Breast epithelium (tissue), 4 donors: ENCODE measurements at places on chromosomes 5 and 9.

DNA sequence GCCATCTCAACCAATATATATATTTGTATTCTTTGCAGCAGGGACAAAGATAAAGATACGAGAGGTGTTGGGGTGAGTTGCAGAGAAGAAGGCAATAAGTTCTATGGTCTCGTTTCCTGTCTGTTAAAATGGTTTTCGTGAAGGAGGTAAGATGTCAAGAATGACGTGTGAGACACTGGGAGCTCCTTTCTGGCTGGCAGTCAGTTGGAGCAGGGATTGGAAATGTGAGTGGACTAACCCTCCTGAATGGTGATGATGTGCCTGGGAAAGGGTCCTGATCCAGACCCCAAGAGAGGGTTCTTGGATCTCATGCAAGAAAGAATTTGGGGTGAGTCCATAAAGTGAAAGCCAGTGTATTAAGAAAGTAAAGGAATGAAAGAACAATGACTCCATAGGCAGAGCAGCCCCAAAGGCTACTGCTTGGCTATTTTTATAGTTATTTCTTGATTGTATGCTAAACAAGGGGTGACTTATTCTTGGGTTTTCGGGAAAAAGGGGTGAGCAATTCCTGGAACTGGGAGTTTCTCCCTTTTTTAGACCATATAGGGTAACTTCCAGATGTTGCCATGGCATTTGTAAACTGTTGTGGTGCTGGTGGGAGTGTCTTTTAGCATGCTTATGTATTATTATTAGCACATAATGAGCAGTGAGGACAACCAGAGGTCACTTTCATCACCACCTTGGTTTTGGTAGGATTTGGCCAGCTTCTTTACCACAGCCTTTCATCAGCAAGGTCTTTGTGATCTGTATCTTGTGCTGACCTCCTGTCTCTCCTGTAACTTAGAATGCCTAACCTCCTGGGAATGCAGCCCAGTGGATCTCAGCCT is 53.7 kb downstream of the SPATA31C2 start:
- H3K36me3 ChIP-seq: no peaks in the 10 kb centered on the region
- no peak overlapping the region for H3K27ac ChIP-seq
- H3K27me3 ChIP-seq: no peaks in the 10 kb centered on the region
- no peak overlapping the region for H3K4me3 ChIP-seq

DNA sequence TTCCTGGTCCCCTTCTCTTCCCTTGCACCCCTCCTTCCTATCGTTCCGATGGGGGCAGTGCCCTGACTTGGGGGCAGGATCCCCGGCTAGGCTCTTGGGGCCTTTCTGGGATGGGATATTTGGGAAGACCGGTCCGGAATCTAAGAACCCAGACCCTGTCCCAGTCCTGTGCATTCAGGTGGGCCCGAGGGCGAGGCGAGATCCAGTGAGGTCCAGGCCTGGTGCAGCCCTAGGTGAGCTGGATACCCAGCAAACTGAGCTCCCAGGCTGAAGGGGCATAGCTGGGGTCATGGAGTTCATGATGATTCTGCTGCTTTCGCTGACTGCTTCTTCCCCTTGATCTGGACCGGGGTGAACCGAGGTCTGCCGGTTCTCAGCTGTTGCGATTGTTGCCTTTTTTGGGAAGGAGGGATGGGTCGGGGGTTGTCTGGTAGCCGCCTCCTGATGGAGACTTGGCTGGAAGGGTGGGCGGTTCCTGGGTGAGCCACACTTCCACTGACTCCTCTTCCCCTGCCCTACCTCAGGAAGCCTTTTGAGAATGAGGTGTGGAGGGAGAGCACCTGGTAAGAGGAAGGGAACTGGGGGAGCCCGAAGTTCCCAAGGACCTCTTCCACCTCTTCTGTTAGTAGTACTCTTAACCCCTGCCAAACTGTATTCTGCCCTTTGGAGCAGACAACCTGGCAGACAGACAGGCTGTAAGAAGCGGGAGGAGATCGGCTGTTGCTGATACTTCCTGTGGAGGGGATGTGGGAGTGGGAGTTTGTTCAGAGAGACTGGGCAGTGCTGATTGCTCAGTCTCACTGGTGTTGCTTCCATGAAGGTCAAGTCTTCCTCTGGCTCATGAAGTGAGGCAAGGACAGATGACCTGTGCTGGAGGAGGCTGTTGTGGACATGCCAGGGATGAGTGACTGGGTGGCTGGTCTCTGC is 1.0 kb downstream of the LRRC8A start:
- peak overlapping the region; percentile 99 for H3K27ac ChIP-seq
- H3K4me1 ChIP-seq: no peaks in the 10 kb centered on the region
- peak overlapping the region; percentile 99 for H3K4me3 ChIP-seq
- DNase-seq: no peak
- H3K27me3 ChIP-seq: no peaks in the 10 kb centered on the region

- H3K27me3 ChIP-seq: no peaks in the 10 kb centered on the region
- no peak overlapping the region for H3K27ac ChIP-seq
- no peak overlapping the region for H3K4me3 ChIP-seq
- no peaks in the 10 kb centered on the region for H3K36me3 ChIP-seq
Observed at GRCh38 chr5:1670351-1670750, 129.3 kb downstream of the MRPL36 start.

DNA sequence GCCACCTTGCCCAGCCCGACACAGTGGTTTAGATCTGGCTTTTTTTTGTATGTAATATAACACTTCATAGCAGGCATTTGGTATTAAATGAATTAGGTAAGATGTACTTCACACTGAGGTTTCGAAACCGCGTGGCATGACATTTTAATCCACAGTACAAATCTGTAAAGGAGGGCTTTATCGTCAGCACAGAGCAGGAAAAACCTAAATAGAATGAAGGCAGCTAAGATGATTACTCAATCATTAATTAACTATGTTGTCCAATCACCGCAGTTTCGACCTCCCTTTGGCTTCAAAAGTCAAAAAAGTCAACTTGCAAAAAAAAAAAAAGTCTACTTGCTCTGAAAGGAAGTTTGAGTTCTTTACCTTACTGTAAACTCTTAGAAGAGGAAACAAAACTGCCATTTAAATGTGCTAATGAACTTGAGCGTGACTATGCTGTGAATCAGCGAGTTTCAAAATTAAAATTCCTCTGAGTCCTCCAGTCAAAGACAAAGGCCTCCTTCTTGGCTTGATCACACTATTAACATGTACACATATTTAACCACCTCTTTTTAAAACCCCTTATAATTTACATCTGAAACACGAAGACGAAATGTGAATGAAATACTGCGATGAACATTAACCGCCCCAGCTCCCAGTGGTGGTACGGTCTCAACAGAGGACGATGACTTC is 698 bp upstream of the SEC24A start:
- no peaks in the 10 kb centered on the region for H3K36me3 ChIP-seq
- peak overlapping the region; percentile 98 for H3K27ac ChIP-seq
- no peaks in the 10 kb centered on the region for H3K27me3 ChIP-seq
- peak overlapping the region; percentile 92 for H3K4me3 ChIP-seq
- no peak for DNase-seq
- peaks cover 10% of the 10 kb centered on the region for H3K4me1 ChIP-seq

DNA sequence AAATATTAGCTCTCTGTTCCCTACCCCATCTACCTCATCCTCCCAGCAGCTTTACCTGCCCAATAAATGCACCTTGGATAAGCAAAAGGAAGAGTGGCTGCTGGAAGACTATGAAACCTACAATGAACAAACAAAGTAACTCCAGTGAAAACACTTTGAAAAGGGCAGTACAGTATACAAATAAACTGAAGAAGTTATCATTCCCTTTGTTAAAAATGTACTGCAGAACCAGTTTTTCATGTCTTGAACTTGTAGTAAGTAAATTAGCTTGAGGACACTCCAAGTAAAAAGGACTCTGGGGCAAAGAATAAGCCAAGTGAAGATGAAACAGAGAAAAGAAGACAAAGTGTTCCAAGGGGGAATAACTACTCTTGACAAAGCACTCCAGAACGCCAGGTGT is 457.1 kb downstream of the DTWD2 start:
- no peak overlapping the region for H3K27ac ChIP-seq
- H3K4me3 ChIP-seq: no peak overlapping the region
- no peaks in the 10 kb centered on the region for H3K27me3 ChIP-seq
- H3K36me3 ChIP-seq: no peaks in the 10 kb centered on the region
- no peaks in the 10 kb centered on the region for H3K4me1 ChIP-seq
- no peak for DNase-seq
